Transverse colon (tissue), 4 donors: ENCODE measurements at places on chromosomes 7 and 10. TPM values are rescaled to one million over a fixed set of nuclear protein-coding genes. Genes with fewer than 3 reads are reported as not detected.

Gene KIAA1549
- total RNA-seq: 0.60 TPM

DNA sequence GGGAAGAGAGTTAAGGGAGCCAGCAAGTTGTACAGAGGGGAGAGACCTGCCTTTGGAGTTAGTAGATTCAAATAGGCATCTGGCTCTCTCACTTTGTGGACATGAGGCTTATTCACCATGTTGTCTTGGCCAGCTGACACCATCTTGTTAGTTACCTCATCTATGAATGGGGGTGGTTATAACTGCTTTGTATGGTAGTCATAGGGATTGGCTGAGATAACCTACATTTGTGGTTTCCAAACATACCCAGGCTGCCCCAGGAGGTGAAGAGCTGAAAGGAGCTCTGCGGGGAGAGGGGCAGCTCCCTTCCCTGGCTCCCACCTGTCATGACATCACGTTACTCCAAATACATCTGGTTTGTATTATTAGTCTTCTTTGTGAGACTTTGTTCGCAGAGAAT is 393.3 kb upstream of the AUTS2 start:
- DNase-seq: no peak

- DNase-seq: no peak
These were observed 48.5 kb downstream of the NXPH1 start for GRCh38 chr7:8481752-8482446.

- DNase-seq: no peak
These were observed 322.4 kb downstream of the PTEN start for GRCh38 chr10:88185830-88186229.

GRCh38 chr7:64965594-64965993 is 25.2 kb downstream of the ZNF117 start:
- no peak for DNase-seq

GRCh38 chr7:157998884-157999552 is 588.6 kb downstream of the PTPRN2 start:
- DNase-seq: no peak

DNA sequence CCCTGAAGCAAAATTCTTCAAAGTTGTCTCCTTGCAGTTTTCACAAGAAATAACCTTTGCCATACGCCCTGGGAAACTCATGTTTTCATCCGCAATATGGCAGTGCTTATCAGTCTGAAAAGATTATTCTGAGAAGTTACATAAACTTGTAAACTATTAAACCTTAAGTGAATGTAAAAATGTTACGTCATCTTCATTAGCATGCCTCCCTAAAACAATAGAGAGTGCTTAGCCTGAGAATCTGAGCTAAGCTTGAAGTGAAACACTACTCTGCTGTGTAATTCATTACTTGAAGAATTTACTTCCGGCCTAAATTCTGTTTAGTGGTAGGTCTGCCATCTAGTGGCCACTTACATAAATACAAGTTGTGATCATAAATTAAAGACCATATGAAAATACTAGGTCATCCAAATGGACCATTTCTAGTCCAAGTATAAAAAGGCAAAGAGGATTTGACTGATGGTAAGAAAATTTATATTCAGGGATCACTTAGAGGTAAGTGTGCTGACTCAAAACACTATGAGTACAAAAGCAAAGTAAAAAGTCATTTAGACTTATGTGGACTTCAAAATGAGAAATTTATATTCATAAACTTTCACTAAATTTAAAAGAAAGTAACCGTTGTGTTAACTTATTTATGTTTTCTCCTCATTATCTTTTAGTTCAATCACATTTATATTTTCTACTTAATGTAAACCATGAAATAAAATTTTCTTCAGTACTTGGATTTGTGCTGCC is 745.1 kb upstream of the LRRTM3 start:
- no peak for DNase-seq

DNA sequence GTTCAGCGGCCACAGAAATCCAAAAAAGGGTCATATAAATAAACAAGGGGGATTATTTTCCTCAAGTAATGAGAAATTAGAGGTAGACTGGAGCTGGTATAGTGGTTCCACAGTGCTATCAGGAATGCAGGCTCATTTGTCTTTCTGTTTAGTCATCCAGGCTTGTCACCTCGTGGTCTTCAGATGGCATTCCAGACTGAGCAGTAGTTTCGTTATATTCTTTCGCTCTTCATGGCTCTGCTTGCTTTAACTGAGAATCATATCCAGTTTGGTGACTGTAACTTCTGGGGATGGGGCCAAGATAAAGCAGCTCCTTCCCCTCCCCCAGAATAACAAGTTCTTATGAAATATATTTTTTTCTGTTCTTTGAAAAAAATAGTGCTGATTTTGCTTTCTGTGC is 9.5 kb downstream of the ANKIB1 start:
- no peak for DNase-seq

DNA sequence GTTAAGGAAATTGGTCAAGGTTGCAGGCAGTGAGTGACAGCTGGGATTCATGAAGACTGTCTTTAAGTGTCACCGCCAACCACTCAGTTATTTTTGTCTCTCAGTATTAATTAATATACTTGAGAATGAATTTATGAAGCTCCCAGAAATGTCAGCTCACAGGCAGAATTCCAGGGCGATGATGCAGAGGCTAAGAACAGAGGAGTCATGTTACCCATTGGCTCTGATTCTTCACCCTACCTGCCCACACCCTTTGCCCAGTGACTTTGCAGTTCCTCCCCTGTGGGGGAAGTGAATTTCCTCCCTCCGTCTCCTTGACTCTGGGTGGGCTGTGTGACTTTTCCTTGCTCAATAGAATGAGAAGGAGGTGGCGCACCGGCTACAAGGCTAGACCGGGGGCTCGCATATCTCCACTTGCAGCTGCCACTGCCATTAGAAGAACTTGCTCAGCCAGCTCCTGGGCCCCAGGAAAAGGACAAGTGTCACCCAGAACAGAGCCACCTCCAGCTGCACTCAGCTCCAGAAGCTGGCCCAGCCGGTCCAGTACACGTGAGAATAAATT is 157.1 kb upstream of the PRKCQ start:
- no peak for DNase-seq
